ENCODE measurements at places on chromosomes 4 and X. TPM values are rescaled to one million over a fixed set of nuclear protein-coding genes. Genes with fewer than 3 reads are reported as not detected.

DNA sequence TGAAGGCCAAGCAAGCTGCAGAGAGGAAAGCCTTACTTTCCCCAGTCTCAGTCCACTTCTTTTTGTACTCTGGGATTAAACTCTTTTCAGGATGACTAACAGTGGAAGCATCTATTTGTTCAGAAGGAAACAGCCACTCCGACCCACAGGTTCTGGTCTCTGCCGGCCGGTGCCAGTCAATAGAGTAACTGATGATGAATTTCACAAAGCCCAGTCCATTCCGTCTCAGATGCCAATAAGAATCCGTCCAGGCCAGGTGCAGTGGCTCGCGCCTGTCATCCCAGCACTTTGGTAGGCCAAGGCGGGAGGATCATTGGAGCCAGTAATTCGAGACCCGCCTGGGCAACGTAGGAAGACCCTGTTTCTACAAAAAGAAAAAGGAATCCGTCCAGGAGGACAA lies 58.5 kb upstream of the HELT start:
- no peak for DNase-seq

DNA sequence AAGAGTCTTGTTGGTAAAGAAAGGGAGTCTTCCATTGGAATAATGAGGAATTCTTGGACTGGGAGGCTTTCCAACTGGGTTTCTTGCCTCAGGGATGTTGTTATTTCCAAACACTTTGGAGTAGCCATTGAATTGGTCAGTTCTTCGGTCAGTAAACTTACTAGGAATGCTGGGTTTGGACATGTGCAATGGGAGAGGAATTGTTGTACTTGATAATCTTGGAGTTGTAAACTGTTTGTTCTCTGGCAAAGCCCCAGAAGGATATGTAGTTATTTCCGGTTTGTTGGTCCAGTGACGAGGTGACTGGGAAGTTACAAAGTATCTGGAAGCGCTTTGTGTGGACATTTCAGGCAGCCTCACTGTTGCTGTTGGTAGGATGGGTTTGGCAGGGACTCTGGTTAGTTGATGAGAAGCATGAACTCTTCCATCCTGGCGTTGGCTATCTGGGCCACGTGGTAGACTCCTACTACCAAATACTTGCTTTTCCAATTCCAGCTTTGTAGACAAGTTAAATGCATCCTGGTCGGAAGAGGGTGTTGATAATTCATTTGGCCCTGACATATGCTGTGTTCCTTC lies 25.9 kb downstream of the MXRA5 start:
- no peak for DNase-seq

DNA sequence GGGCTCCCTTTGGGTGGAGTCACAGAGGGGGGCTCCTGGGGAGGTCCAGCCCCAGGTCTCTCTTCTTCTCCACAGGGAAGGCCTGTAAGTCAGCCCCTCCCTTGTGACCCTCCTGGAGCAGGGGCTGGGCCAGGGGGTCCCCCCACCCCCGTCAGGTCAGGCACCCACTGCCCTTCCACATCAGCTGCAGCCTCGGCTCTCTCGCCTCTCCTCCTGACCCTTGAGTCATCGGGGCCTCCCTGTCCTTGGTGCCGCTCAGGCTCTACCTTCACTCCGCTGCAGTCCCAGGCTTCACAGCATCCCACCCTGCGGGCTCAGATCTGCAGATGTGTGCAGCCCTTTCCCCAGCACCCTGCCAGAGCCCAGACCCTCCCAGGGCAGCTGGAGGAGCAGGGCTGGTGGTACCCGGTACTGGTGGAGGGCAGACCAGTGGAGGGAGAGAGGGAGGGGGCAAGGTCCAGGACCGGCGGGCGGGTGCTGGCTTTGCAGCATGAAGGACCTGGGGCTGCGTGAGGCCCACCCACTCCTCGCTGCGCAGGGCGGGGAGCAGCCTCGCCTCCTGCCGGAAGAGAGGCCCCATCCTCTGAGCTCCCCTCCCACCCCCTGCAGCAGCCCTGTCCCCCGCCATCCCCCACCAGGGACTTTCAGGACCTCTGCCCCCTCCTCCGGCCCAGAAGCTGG lies 117.1 kb downstream of the FAM53A start:
- no peak for DNase-seq

GRCh38 chr4:148790691-148791090 lies 348.5 kb upstream of the NR3C2 start:
- peak; percentile 10 for DNase-seq

GRCh38 chr4:5720980-5721379 lies 10.0 kb downstream of the EVC start:
- no peak for DNase-seq

Gene CENPI
- 20.8 TPM for total RNA-seq

DNA sequence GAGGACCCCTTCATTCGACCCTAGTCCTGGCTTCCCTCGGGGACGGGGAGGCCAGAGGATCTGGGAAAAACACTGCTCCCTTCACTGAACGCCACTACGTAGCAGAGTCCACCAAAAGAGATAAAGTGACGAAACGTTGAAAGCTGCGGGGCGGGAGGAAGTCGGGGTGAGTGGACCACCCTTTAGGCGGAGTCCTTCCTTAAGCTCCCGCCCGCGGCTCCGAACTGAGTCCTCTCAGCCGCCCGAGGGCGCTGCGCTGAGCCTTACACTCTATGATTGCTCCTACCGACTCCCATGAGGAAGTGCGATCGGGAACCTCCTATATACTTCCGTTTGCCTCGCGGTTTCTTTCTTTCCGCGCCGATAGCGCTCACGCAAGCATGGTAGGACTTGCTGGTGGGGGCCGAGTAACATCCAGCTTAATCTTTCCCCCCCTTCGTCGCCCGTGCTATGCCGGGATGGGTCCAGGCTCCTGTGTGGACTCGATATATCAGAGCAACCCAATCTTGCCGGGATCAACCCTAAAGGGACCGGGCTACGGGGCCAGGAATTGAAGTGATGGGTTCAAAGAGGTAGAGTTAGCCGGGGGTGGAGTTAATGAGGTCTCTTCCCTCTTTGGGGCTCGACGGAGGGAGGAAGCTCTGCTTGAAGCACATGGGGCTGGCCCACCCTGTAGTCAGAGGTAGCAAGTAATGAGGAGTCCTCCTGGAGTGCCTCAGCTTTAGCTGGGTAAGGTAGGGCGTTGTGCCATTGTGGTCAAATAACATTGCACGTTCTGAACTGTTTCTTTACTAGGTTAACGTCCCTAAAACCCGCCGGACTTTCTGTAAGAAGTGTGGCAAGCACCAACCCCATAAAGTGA lies at the start of gene RPL36A:
TSS of gene RPL36A (plus strand) at position 348 of the 862 bp plus-strand sequence. CDS start at position 381, 33 bp downstream.
- peak; percentile 92 for DNase-seq

GRCh38 chr4:73258436-73258685 lies 237 bp downstream of the ANKRD17 start:
- DNase-seq, result no peak

DNA sequence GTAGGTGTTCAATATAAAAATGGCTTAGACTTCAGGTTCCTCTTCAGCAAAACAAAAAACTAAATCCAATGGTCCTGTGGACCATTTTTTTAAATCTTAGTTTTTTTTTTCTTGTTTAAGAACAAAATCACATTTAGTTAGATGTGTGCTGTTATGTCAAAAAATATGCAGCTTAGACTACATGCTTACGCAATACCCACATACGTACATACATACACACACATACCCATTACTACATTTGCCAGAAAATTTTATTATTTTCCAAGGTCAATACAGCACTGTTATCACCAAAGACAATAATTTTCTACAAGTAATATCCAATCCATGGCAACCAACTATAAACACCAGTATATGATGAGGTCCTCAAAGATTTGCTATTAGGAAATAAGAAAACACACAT lies 144.1 kb downstream of the PDGFC start:
- DNase-seq, result no peak

- DNase-seq, result no peak
Observed at GRCh38 chr4:87005690-87006425, 71.0 kb downstream of the AFF1 start.

Measured in SK-MEL-5 (cell line).